ENCODE measurements at places on chromosomes 3 and 15.

DNA sequence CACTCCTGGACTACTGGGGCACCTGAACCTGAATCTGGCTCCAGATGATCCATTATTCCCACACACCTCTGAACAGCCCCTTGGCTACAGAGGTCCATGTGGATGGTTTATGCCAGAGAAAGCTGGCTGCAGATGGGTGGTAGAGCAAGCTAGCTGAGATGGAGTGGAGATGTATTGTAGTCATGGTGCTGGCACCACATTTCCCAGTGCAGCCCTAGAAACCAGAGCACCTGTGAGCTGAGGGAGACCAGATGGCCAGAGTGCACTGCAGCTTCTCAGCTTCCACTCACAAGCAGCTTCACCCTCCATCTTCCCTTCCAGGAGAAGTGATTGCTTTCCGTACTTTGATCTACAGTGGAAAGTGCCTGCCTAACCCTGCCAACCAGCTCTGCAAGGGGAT is 29.9 kb downstream of the RBP1 start:
- DNase-seq, result no peak

- DNase-seq, result no peak
Measured at GRCh38 chr3:161559177-161559998, 62.8 kb downstream of the OTOL1 start.

- no peak for DNase-seq
Measured at GRCh38 chr3:46132565-46132964, 75.5 kb downstream of the CCR1 start.

DNA sequence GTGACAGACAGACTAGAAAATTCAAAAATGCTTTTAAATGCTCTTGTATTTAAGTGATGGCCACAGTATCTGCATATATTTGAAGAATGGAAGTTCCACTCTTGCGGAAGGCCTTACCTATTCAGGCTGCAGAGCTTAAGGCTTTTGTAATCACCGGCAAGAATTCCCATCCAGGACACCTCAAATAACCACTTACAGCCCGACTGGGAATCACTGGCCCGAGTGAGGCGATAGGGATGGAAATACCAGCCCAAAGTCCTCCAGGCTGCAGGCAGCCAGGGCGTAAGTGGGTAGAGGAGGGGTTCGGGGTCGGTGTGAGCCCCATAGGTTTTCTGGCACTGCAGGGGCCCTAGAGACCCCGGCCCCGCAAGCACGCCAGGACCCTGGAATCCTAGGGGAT is 9.5 kb downstream of the CMTM7 start:
- DNase-seq, result no peak
